ENCODE measurements at places on chromosomes 7 and 10.

- DNase-seq, result no peak
Measured at GRCh38 chr10:93199191-93199751, 125.6 kb downstream of the CYP26A1 start.

- DNase-seq, result no peak
Measured at GRCh38 chr7:94908323-94909178, 1.2 kb downstream of the PPP1R9A start.

GRCh38 chr7:3157566-3158287 is 114.1 kb upstream of the CARD11 start:
- DNase-seq, result no peak

DNA sequence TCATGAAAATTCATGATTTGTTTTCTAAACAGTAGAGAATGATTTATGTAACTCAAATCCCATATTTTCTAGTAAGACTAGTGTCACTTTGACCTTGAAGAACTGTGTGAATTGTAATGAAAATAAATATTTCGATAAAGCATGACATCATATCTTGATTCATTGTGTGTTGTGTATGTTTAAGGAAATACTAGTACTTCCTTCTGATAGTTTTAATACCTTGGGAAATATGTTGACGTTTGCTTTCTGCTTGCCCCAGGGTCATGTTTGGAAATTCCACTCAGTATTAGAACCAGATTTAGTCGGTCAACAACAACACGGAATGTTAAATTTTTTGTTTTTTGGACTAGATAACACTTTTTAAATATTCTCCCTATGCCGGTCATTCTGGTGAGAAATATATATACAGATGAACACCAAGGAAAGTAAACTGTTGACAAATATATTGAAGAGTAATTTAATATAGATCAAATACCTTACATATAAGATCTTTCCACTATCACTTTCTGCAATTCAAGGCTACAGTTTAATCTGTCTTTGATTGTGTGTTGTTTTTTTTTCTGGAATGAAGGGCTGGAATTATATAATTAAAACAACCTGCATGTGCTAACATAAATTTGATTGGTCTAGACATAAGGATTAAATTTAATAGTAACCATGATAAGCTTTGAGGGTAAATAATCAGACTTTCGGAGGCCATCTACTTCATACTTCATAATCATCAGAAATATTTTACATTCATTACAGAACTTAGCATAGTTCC is 126.2 kb downstream of the MDFIC start:
- DNase-seq, result no peak

- DNase-seq, result no peak
Measured at GRCh38 chr7:148774471-148774870, 75.8 kb downstream of the CUL1 start.

DNA sequence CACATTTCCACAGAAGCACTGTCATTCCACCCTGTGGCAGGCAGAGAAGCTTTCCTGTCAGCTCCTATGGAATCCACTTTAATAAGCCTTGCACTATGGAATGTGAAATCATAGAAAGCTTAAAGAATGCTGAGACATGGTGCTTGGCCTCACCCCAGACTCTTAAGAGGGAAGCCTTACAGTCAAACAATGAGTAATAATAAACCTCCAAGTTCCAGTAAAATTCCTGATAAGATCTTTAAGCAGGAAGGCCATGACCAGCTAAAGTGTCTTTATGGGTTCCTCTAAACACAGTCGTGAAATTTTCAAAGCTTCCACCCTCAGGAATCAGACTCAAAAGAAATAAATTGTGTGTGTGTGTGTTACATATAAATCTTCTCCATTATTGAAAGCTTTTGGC is 11.9 kb upstream of the TEX36 start:
- no peak for DNase-seq

DNA sequence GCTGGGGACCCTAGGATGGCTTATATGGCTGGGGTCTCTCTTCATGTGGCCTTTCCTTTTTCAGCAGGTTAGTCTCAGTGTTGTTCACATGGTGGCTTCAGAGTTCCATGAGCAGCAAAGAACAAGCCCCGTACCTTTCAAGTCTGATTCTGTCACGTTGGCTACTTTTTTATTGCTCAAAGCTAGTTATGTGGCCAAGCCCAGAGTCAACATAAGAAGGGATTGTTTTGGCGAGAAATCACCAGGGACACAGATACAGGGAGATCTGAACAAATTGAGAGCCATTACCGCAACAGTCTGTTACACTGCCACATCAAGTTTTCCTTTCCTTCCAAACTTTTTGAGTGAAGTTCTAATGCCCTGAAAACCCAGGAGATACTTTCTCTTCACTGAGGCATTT is 770.5 kb downstream of the LRMDA start:
- no peak for DNase-seq

- DNase-seq, result no peak
Measured at GRCh38 chr7:141436575-141437075, 114.6 kb upstream of the AGK start.

DNA sequence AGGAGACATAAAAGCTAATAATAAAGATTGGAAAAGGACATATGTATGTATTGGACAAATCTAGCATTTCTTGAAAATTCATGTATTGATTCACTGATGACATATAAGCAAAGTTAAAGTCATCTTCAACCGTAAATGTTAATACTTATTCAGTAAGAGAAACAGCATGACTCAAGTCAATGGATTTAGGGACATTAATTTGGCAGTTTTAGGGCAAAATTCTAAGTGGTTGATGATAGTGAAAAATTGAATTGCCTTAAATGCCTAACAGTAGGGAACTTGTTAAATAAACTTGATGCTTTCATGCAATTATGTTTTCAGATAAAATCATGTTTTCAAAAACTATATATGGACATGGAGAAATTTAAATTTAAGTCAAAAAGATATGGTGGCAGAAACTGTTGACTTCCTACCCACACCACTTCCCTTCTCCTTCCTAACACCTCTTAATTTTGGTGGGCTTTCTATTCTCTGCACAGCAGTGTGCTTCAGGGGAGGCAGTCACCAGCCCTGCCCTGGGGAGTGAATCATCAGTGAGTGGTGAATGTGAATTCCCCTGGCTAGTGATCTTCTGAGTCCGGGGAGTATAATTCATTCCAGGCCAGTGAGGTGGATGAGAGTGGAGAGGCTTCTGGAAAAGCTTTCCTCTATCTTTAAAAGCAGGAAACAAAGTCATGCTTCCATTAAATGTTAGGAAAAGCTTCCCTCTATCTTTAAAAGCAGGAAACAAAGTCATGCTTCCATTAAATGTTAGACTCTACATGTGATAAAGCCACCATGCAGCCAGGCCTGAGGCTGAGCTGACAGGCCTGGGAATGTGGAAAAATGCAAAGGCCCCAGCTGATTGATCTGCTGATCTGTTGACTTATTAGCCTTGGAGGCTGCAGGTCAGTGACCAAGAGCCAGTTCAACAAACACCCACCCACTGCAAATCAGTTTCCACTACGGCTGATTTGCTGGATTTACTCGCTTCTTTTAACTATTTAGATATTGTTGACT is 25.2 kb upstream of the ITGB1 start:
- peak; percentile 27 for DNase-seq

DNA sequence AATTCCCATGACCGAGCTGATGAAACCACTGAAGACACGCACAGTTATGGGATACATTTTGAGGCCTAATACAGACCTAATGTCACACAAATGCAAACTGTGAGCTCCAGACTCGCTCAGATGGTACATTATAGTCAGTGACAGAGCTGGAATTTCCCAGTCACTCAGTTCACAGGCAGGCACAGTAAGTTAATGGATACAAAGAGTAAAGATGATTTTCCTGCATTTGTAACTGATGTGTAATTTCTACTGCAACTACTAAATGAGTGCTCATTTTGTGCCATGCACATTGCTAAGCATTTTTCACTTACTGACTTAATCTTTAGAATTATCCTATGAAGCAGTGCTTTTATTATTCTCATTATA is 56.5 kb downstream of the ENO4 start:
- no peak for DNase-seq

GRCh38 chr7:207418-208129 is 15.2 kb downstream of the FAM20C start:
- DNase-seq, result no peak

- DNase-seq, result no peak
Measured at GRCh38 chr10:61164458-61165160, 220.6 kb upstream of the RHOBTB1 start.

DNA sequence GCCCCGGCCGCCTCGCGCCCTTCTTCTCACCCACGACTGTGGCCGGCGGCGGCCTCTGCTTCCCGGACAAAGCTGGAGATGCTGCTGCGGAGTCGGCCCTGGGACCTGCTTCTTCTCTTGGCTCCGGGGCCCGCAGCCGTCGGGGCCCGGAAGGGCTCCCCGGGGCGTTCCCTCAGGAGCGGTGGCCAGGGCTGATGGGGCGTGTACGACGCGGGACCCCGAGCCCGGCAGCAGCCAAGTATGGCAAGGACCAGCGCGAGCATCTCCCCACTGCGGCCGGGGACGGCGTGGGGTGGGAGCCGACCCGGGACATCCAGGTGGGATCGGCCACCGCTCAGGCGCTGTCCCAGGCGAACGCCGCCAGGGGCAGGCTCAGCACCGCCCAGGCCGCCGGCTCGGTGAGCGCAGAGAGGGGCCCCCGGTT is 27.6 kb upstream of the BMS1 start:
- no peak for DNase-seq

DNA sequence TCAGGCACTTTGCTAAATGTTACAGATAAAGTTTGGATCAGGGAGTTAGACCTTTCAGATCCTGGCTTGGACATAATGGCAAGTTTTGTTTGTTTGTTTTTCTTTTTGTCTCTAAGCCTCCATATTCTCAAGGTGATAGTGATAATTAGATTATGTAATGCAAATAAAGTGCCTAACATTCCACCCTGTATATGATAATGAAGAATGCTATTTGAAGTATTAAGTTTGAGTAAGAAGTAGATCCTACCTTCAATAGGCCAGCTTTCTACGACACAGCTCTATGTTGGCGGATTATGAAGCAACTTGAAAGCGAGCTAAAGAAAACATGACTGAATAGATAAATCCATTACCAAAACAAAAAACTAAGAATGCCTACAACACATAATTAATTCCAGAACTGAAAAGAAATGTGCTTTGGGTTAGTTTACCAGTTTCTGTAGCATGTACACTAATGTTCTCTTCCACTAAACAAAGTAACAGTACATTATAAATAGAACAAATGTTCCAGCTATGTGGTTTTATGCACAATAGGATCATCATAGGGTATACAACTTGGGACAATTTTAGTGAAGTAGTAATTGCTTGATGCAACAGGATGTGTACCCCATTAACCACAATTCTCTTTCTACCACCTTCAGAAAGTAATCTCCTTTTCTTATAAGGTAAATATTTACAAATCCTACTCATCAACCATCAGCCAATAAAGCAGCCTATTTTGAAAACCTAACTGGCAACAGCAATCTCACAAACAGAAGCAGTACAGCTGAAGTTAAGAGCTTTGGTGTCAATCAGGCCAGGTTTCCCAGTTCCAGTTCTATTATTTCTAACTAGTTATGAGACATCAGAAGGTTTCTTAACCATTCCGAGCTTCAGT is 1.5 kb downstream of the SEM1 start:
- no peak for DNase-seq

GRCh38 chr10:79162861-79163665 is 94.3 kb downstream of the ZMIZ1 start:
- DNase-seq, result no peak

DNA sequence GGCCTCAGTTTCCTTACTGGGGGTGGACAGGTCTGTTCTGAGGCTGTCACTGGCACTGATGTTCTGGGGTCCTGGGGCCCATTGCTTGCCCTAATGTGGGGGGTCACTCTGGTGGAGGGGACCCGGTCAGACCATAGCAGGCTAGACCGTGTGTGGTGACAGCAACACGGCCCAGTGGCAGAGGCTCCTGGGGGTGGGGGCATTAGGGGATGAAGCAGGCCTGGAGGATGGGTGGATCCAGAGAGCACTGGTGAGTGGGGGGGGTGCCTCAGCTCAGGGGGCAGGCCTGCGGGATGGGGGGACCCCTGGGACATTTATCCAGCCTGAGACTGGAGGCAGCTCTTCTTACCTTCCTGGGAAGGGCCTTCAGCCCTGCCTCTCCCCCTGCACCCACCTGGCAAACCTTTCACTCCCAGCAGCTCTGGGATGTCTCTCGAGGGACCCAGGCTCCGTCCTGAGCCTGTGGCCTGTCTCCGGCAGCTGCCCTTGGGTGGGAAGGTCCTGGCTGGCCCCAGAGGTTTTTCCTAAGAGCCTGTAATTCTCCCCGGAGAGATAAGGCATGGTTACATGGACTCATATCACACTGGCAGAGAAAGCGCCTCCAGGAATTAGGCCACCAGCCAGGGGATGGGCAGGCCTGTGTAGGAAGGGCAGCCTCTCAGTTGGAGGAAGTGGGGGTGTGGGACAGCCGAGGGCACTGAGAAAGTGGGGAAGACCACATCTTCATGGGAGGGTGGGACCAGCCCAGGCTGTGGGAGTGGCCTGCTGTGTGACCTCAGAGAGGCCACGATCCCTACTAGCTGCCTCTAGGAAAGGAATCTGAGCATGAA is 147.7 kb downstream of the UBE2H start:
- no peak for DNase-seq

DNA sequence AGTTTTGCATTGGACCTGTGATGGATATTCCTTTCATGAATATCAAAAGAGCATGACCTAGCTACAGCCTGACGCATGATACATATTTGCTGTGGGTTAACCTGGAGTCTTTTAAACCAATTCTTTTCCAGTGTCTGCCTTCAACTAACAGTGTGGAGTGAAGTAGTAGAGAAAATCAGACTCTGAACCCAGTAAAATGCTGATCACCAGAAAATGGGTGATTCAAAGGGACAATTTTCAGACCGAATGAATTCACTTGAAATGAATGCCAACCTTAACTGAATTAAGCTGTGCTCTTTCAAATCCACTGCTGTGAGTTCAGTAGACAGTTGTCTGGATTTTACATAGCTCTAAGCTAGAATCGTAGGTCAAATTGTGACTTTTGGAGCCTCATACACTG is 123.0 kb downstream of the CDK14 start:
- no peak for DNase-seq

DNA sequence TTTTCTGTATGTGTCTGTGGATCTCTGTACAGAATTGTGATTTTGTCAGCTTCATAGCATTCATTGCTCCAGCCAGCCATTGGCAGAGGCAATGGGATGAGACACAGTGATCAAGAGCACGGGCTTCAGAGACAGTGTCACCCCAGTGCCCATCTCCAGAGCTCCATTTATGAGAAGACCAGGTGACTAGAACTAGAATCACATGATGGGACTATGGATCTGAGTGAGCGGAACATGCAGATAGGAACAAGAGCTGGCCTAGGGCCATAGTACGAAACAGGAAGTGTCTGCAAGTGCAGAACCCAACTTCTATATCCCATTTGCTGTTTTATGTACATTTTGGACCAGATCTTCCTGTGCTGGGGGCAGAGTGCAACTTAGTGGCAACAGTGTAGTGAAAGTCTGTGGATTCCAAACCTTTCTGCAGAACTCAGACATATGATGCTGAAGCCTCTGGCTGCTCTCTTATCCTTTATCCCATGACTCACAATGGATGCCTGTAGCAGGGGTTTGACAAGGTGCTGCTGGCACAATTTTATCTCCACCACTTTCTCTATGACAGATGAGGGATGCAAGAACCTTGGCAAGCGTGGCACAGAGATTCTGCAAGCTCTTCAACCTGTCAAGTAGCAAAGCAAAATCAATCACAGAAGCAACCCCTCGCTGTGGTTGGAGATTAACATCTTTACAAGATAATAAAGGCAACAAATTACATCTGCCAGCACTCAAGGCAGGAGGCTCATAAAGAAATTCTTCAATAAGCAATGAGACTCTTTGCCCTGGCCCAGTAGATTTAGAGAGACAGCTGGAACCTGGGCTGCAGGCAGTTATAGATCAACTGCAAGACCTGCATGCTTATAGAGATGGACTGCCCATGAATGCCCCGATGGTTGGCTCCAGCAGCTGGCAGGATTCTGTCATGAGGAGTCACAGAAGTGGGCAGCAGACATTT is 681.3 kb downstream of the TNS3 start:
- DNase-seq, result no peak
